ENCODE measurements at places on chromosomes 7 and 10.

GRCh38 chr7:107661865-107662379 is 1.3 kb downstream of the SLC26A4 start:
- no peak for DNase-seq

- no peak for DNase-seq
Observed at GRCh38 chr10:119237722-119238436, 30.5 kb downstream of the GRK5 start.

DNA sequence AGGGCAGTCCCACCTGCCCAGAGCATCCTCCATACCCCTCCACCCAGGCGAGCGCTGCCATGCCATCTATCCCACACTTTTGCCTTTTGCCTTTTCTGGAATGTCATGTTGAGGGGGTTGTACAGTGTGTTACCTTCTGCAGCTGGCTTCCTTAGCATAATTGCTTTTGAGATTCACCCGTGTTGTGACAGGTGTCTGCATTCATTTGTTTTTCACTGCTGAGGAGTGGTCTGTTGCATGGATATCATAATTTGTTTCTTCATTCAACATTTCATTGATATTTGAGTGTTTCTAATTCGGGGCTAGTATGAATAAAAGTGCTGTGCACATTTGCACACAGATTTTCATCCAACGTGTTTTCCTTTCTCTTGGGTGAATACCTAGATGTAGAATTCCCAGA is 353.9 kb downstream of the PAXIP1 start:
- DNase-seq, result no peak

GRCh38 chr7:2405601-2406345 is 2.4 kb downstream of the CHST12 start:
- DNase-seq, result peak; percentile 51

DNA sequence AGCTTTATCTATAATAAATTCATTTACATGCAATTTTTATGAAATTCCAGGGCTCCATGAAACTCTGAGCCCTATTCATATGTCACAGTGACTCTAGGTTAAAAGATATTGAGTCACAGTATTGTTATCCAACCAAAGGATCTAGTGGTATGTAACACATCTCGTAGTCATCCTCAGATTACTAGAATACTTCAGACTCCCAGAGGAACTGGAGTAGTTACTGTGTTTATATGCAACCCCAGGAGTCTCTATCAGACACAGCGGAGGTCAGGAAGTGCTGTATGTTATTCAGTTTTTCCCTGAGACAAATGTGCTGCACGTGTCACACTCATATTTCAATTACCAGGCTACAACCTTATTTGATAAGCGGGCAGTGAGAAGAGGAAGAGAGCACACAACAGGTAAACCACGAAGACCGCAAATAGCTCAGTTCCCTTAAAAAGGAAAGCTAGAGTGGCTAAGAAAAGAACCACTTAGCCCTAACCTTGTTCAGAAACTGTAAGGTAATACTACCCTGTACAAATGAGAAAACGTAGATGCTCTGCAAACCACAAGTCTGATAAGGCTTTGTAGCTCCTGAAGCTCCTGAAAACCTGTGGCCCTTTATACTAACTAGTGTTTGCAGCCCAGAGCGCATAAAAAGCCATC is 114.0 kb upstream of the CNTNAP2 start:
- DNase-seq, result no peak

DNA sequence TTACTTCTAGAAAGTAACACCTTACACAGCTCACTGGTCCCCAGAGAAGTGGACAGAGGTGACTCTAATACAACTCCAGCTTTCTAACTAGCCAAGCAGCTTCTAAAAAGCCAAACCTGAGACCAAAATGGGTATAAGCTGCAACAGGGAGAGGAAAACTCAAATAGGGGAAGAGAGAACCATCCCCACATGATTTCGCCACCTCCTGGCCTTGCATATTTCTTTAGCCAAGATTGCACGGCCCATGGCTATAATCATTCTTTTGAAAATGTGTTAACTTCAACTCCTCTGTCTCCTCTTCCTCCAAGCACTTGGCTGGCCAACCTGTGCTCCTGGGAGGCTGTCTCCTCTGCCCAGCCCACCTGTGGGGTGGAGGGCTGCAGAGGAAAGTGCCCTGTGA is 28.7 kb downstream of the NUP42 start:
- no peak for DNase-seq

DNA sequence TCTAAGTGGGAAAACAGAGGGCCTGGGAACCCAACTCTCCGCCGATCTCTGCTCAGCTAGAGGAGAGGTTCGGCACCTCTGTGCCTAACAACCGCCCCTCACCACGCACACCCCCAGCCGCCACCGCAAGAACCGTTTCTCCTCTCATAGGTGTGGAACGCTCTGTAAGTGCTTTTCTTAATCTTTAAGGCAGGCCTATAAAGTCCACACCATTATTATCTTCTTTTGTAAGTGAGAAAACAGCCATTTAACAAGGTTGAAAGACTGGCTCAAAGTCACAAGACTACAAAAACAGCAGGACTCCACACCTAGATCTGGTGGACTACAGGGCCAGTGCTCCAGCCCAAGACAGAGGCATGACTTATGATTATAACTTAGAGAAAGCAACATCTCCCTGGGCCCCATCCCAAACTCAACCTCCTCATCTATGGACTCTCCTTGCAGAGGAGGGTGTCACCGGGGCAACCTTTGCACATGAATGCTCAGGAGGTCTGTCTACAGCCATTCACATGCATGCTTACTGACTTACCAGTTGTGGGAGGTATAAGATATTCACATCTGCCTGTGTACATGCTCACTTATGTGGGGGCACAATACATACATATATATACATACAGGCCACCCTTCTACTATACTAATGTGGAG is 7.9 kb upstream of the NKX2-3 start:
- DNase-seq, result no peak

- no peak for DNase-seq
Observed at GRCh38 chr7:94511718-94512117, 2.1 kb downstream of the CASD1 start.

DNA sequence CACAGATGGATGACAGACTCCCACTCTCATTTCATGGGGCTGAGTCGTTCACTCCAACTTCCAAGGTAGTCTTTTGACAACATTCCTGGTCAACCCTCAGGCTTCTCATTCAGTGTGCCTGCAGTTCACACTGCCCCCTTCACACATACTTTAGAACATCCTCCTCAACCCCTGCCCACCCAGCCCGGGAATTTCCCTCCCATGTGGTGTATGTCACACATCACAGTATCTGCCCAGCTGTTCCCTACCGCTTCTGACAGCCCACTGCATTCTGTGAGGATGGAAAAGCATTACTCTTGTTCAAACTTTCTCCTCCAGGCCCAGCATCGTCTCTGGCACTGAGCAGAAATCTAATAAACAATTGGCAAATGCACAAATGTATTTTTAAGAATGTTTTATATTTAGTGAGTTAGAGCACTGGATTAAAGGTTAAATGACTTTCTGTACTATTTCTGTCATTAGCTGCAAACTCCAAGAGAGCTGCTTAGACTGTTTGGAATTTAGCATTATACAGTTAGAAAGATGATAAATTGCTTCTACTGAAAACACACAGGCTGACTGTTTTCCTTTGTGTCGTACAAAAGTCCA is 110.4 kb downstream of the SFMBT2 start:
- no peak for DNase-seq

DNA sequence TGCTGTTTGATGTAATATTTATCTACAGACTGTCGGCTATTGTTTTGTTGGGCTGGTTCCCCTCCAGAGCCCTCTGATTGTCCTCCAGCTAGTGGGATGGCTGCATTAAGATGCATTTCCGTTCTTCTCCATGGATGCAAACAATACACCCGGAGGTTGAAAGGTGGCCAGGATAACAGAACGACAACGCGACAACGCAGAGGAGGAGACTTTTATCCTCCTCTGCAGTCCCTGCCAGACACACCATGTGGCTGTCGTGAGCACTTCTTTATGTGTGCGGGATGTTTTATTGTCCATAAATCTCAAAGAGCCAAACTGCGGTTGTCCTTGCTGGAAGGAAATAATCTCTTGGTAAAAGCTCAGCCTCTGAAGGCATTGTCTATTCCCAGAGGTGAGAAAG is 39.1 kb upstream of the TCERG1L start:
- DNase-seq, result no peak

DNA sequence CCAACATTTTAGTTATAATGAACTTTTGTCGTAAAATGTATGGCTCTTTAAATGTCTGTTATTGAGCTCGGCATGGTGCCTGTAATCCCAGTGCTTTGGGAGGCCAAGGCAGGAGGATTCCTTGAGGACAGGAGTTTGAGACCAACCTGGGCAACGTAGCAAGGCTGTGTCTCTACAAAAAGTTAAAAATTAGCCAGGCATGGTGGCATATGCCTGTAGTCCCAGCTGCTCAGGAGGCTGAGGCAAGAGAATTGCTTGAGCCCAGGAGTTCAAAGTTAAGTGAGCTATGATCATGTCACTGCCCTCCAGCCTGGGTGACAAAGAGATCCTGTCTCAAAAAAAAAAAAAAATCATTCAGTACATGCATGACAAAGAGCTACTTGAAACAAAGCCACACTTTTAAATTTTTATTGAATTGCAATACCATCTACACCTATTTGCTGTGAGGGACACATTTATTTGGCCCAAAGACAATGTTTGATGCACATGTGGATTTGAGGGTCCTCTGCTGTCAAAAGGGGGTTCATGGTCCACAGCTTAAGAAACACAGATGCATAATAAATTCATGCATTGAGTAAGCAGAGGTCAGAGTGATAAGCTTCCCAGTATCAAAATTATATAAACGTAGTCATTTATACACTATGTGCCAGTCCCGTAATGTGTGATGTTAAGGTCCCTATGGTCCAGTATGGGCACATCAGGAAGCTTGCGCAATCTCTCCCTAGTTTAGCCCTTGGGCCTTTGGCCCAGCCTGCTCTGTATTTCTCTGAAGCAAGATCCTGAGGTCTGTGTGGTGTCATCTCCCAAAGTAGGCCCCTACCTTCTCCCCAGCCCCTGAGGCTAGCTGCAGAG is 4.4 kb upstream of the MALSU1 start:
- no peak for DNase-seq

- no peak for DNase-seq
Observed at GRCh38 chr7:1348096-1348822, 111.0 kb downstream of the MICALL2 start.
